ENCODE measurements at places on chromosomes 11 and 22. TPM values are rescaled to one million over a fixed set of nuclear protein-coding genes. Genes with fewer than 3 reads are reported as not detected.
A peak's percentile ranks its signal among the peaks of the same experiment; 100 is the strongest.

Gene TRIM49
- not detected for total RNA-seq

Gene ARHGAP20
- total RNA-seq: not detected

Gene IGLL1
- total RNA-seq: not detected

Gene OR51G2
- total RNA-seq: not detected

Gene HTR3A
- total RNA-seq: not detected

Gene TSPAN32
- total RNA-seq: 98.9 TPM

Gene SLC43A1
- 22.9 TPM for total RNA-seq

Gene TCN1
- not detected for total RNA-seq

Gene CYTH4
- 110 TPM for total RNA-seq

Gene MMP8
- total RNA-seq: not detected

Gene DERL3
- total RNA-seq: 9.9 TPM

Gene OR2AT4
- total RNA-seq: not detected

GRCh38 chr11:61777234-61778090 is 14.9 kb downstream of the TMEM258 start:
- peaks cover 25% of the 10 kb centered on the region for H3K4me1 ChIP-seq
- peak overlapping the region; percentile 51 for H3K27ac ChIP-seq
- DNase-seq: peak; percentile 62

DNA sequence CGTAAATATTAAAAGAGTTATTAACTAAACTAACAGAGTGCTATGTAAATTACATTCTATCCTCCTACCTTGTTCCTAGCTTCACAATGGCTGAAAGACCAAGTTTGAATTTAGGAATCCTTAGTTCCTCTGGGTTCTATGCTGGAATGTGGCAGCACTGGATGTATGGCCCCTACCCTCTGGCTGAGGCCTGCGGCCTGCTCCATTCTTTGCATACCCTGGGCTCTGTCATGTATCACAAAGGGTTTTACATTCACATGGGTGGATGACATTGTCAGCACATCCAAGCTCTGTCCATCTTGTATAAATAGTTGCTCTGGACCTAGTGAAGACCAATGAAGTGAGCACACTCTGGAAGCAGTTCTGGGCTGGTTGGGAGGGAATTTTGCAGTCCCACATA is 54.5 kb downstream of the AASDHPPT start:
- peaks cover 13% of the 10 kb centered on the region for H3K27me3 ChIP-seq
- no peak overlapping the region for H3K27ac ChIP-seq
- H3K4me3 ChIP-seq: no peak overlapping the region
- H3K36me3 ChIP-seq: no peaks in the 10 kb centered on the region

DNA sequence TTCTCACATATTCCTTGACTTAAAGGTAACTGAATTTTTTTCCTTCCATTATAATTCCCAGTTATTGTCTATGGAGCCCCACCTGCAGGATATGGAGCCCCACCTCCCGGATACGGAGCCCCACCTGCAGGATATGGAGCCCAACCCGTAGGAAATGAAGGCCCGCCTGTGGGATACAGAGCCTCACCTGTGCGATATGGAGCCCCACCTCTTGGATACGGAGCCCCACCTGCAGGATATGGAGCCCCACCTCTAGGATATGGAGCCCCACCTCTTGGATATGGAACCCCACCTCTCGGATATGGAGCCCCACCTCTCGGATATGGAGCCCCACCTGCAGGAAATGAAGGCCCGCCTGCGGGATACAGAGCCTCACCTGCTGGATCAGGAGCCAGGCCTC is 28.1 kb downstream of the WBP2NL start:
- H3K4me3 ChIP-seq: no peak overlapping the region
- H3K4me1 ChIP-seq: peaks cover 37% of the 10 kb centered on the region
- H3K27me3 ChIP-seq: peaks cover 2% of the 10 kb centered on the region

- no peak overlapping the region for H3K27ac ChIP-seq
- no peaks in the 10 kb centered on the region for H3K36me3 ChIP-seq
- H3K4me3 ChIP-seq: no peak overlapping the region
- DNase-seq: no peak
- H3K4me1 ChIP-seq: no peaks in the 10 kb centered on the region
- H3K27me3 ChIP-seq: no peaks in the 10 kb centered on the region
Measured at GRCh38 chr11:83608571-83608970, 322.4 kb upstream of the CCDC90B start.

GRCh38 chr11:17513853-17514252 is 30.4 kb downstream of the USH1C start:
- H3K36me3 ChIP-seq: no peaks in the 10 kb centered on the region
- H3K4me1 ChIP-seq: no peaks in the 10 kb centered on the region
- no peak overlapping the region for H3K27ac ChIP-seq
- H3K4me3 ChIP-seq: no peak overlapping the region
- H3K27me3 ChIP-seq: peaks cover 3% of the 10 kb centered on the region

DNA sequence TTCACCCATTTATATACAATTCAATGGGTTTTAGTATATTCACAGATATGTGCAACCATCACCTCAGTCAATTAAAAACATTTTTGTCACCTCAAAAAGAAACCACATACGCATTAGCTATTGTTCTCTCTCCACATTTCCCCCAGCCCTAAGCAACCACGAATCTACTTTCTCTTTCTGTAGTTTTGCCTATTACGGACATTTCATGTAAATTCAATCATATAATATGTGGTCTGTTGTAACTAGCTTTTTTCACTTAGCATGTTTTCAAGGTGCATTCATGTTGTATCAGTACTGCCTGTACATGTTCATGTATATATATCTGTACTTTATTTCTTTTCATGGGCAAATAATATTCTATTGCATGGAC is 104.7 kb upstream of the RRM1 start:
- peaks cover 71% of the 10 kb centered on the region for H3K4me1 ChIP-seq
- peak overlapping the region; percentile 44 for H3K4me3 ChIP-seq
- H3K36me3 ChIP-seq: peaks cover 60% of the 10 kb centered on the region
- H3K27me3 ChIP-seq: no peaks in the 10 kb centered on the region
- peak; percentile 57 for DNase-seq
- peak overlapping the region; percentile 82 for H3K27ac ChIP-seq

GRCh38 chr11:92653454-92653853 is 316.0 kb upstream of the MTNR1B start:
- no peaks in the 10 kb centered on the region for H3K36me3 ChIP-seq
- DNase-seq: no peak
- no peaks in the 10 kb centered on the region for H3K4me1 ChIP-seq
- no peak overlapping the region for H3K4me3 ChIP-seq

- peaks cover 19% of the 10 kb centered on the region for H3K36me3 ChIP-seq
- peak overlapping the region; percentile 13 for H3K27ac ChIP-seq
- H3K4me1 ChIP-seq: peaks cover 25% of the 10 kb centered on the region
Measured at GRCh38 chr11:73750228-73750627, 10.6 kb downstream of the RAB6A start.

DNA sequence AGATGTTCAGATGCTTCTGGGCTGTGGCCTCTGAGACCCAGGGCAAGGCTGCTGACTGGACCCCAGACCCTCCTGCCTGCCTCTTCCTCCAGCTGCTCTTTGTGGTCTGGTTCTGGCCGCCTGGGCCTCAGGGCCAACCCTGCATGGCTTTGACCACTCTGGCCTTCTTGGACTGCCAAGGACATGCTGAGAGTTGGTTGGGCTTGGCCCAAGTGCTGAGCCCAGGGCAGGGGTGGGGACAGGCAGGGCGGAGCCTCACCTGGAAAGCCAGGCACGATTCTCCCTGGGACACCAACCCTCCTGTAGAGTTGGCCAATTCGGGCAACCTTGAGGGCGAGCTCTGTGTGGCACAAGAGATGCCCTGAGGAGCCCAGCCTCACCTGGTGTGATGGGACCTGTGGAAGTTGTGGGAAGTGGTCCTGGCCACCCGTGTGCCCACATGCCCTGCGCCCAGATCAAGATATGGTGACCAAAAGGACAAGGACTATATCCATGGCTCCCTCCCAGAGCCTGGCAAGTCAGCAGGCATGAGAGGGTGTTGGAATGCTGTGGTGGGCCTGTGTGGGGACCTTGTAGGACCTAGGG is 11.6 kb downstream of the TANGO2 start:
- peaks cover 8% of the 10 kb centered on the region for H3K36me3 ChIP-seq
- no peaks in the 10 kb centered on the region for H3K27me3 ChIP-seq
- peak overlapping the region; percentile 71 for H3K27ac ChIP-seq
- DNase-seq: no peak
- H3K4me3 ChIP-seq: no peak overlapping the region
- H3K4me1 ChIP-seq: peaks cover 22% of the 10 kb centered on the region

- H3K4me3 ChIP-seq: no peak overlapping the region
- DNase-seq: no peak
- H3K36me3 ChIP-seq: peaks cover 51% of the 10 kb centered on the region
- no peak overlapping the region for H3K27ac ChIP-seq
- no peaks in the 10 kb centered on the region for H3K27me3 ChIP-seq
Measured at GRCh38 chr11:85784480-85785265, 26.3 kb downstream of the SYTL2 start.

GRCh38 chr11:1748636-1749394 is 1.6 kb downstream of the IFITM10 start:
- H3K27ac ChIP-seq: no peak overlapping the region
- peaks cover 19% of the 10 kb centered on the region for H3K4me1 ChIP-seq

- no peaks in the 10 kb centered on the region for H3K36me3 ChIP-seq
- H3K4me3 ChIP-seq: no peak overlapping the region
- DNase-seq: no peak
- no peaks in the 10 kb centered on the region for H3K27me3 ChIP-seq
- H3K27ac ChIP-seq: no peak overlapping the region
Measured at GRCh38 chr11:71281204-71281603, 28.8 kb upstream of the SHANK2 start.

- H3K36me3 ChIP-seq: no peaks in the 10 kb centered on the region
- H3K27ac ChIP-seq: no peak overlapping the region
- no peaks in the 10 kb centered on the region for H3K4me1 ChIP-seq
- no peaks in the 10 kb centered on the region for H3K27me3 ChIP-seq
- DNase-seq: no peak
- H3K4me3 ChIP-seq: no peak overlapping the region
Measured at GRCh38 chr22:27581688-27582087, 219.9 kb downstream of the MN1 start.

DNA sequence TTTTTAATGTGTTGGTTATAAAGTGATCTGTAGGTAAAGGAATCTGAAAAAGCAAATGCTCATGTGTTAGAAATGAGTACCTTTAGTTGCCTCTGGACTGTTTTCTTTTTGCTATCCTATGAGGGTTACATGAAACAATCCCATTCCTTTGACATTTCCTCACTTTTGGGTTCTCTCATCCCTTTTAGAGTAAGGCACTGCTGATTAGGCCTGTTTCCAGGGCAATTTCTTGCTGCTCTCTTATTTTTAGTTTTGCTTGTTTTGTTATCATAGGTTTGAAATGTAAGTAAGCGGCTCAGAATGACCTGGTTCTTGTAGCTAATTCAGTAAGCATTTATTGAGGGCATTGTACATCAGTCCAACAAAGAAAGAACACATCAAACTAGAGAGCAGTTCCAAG is 138.9 kb downstream of the DDX10 start:
- H3K27me3 ChIP-seq: no peaks in the 10 kb centered on the region
- H3K4me3 ChIP-seq: no peak overlapping the region
- peaks cover 2% of the 10 kb centered on the region for H3K36me3 ChIP-seq
- DNase-seq: no peak

- H3K4me1 ChIP-seq: no peaks in the 10 kb centered on the region
- H3K4me3 ChIP-seq: no peak overlapping the region
- H3K36me3 ChIP-seq: no peaks in the 10 kb centered on the region
- no peak overlapping the region for H3K27ac ChIP-seq
Measured at GRCh38 chr11:107172996-107173395, 154.7 kb upstream of the GUCY1A2 start.

DNA sequence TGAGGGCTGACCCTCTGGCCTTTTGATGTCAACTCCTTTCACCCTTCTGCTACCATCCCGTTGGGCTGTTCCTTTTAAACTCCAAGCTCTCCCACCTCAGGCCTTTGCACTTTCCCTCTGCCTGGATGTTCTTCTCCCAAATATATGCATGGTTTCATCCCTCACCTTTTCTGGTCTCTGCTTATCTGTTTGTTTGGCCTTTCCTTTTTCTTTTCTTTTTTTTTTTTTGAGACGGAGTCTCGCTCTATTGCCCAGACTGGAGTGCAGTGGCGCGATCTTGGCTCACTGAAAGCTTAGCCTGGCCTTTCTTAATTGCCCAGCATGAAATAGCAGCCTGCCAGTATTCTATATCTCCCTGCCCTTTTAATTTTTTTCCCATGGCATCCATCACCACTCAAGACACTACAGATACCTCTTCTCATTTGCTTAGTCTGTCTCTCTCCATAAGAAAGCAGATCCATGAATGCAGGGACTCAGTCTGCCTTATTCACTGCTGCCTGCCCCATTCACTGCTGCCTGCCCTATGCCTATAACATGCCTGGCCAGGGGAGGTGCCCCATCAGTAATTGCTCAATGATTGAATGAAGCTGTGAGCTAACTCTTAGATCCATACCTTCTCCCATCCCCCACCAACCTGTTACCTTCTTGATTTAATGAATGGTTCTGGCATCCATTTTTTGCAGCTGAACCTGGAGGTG is 58.4 kb upstream of the CLTCL1 start:
- H3K27ac ChIP-seq: no peak overlapping the region
- no peak overlapping the region for H3K4me3 ChIP-seq
- no peaks in the 10 kb centered on the region for H3K27me3 ChIP-seq
- no peaks in the 10 kb centered on the region for H3K4me1 ChIP-seq

- H3K27ac ChIP-seq: no peak overlapping the region
- H3K27me3 ChIP-seq: peaks cover 75% of the 10 kb centered on the region
- no peak for DNase-seq
- H3K36me3 ChIP-seq: no peaks in the 10 kb centered on the region
- H3K4me1 ChIP-seq: peaks cover 4% of the 10 kb centered on the region
Measured at GRCh38 chr11:12724301-12725054, 50.3 kb downstream of the TEAD1 start.

- H3K36me3 ChIP-seq: no peaks in the 10 kb centered on the region
- H3K4me3 ChIP-seq: no peak overlapping the region
- no peak overlapping the region for H3K27ac ChIP-seq
- H3K27me3 ChIP-seq: peaks cover 19% of the 10 kb centered on the region
- no peak for DNase-seq
Measured at GRCh38 chr11:2440646-2441045, 3.7 kb downstream of the TRPM5 start.

DNA sequence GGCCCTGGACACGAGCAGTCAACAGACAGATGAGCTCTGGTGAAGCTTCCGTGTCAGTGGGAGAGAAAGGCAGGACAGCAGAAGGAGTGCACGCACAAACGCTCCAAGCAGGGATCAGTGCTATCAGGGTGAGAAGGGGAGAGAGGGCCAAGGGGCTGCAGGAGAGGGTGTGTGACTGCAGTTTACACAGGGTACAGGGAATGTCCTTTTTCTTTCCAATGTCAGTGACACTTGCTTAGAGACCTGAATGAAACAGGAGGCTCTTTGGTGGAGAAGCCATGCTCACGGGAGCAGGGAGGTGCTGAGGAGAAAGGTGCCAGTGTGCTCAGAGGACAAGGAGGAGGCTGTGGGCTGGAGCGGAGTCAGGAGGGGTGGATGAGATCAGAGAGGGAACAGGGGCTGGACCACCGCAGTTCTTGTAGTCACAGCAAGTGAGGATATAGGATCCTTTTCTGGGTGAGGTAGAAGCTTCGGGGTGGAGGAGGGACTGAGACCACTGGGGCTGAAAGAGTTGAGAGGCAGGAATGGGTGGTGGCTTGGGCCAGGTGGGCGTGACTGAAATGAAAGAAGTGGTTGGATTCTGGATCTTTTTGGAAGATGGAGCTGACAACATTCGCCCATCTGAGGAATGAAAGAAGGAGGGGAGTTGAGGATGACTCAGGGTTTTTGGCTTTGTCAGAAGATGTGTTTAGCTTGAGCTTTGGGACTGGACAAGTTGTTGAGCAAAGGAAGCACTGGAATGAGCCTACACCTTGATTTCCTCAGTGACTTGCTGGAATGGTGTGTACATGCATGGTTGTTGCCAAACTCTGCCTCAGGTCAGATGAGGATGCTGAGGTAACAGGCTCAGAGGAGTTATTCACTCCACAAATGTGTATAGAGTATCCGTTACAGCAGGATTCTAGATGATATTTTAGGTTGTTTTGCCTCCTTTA is 87.9 kb downstream of the ADAMTS15 start:
- no peaks in the 10 kb centered on the region for H3K36me3 ChIP-seq
- no peak overlapping the region for H3K4me3 ChIP-seq
- no peaks in the 10 kb centered on the region for H3K4me1 ChIP-seq
- peaks cover 25% of the 10 kb centered on the region for H3K27me3 ChIP-seq

GRCh38 chr11:10938650-10939387 is 81.0 kb upstream of the ZBED5 start:
- no peak for DNase-seq
- peaks cover 9% of the 10 kb centered on the region for H3K27me3 ChIP-seq
